Hematopoietic multipotent progenitor cell treated with erythropoietin and hydrocortisone succinate and interleukin-3 and kit ligand, for 8 days (in vitro differentiated cells): ENCODE measurements at places on chromosomes 4 and X.
A peak's percentile ranks its signal among the peaks of the same experiment; 100 is the strongest.

GRCh38 chr4:119206178-119206577 is 6.3 kb upstream of the USP53 start:
- no peak for DNase-seq

- no peak for DNase-seq
Observed at GRCh38 chrX:50779694-50780093, 34.3 kb downstream of the SHROOM4 start.

GRCh38 chr4:152629908-152630307 is 49.9 kb downstream of the TMEM154 start:
- DNase-seq, result no peak

- DNase-seq, result no peak
Observed at GRCh38 chr4:88706574-88706973, 8.9 kb upstream of the NAP1L5 start.

DNA sequence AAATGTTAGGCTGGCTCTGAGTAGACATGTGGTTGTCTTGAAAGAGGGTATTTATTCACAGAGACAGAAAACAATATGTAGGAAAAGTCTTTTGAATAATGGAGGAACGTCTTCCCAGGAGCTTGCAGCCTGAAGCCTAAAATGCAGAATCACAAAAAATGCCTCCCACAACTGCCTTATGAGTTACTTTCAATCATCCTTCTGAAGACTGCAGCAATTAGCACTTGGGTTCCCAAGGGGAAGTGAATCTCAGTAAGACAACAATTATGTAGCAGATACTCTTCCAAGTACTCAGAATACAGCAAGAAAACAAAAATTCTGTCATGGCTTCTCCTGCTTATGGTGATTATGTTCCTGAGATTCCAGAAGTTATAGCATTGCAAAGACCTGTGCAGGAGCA is 166.6 kb upstream of the TBL1X start:
- no peak for DNase-seq

- DNase-seq, result no peak
Observed at GRCh38 chrX:129585691-129586090, 45.6 kb downstream of the OCRL start.

GRCh38 chr4:566508-567295 is 9.4 kb downstream of the TMEM271 start:
- DNase-seq, result no peak

DNA sequence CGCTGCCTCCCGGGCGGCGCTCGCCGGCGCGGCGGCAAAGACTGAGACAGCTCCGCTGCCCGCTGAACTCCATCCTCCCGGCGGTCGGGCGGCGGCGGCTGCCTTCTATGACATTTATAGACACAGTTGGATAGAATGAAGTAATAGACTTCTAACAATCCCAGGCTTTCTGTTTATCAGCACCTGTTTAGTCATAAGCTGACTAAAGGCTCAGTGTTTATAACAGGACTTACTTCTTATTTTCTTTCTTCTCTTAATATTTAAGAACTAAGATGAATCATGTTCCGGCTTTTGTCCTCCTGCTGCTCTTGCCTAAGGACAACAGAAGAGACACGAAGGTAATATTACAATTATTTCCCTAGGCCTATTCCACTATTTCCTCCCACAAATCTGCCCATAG is 3.9 kb downstream of the ARL13A start:
- no peak for DNase-seq

- peak; percentile 43 for DNase-seq
Observed at GRCh38 chr4:139761461-139761860, 95.8 kb downstream of the MGST2 start.

DNA sequence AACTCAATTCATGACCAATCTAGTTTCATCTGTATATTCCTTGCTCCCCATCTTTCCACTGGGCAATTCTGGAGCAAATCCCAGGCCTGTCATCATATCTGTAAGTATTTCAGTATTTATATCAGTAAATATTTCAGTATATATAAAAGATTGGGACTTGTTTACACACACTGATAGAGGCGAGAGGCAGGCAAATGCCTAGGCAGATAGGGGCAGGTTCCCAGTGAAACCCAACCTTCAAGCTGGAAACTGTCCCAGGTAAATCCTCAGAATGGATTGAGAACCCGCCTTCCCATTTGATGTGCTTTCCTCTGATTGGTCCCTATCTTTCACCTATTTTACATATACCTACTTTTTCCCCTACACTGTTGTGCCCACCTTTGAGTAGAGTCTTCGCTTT is 23.8 kb upstream of the TBC1D1 start:
- DNase-seq, result no peak

DNA sequence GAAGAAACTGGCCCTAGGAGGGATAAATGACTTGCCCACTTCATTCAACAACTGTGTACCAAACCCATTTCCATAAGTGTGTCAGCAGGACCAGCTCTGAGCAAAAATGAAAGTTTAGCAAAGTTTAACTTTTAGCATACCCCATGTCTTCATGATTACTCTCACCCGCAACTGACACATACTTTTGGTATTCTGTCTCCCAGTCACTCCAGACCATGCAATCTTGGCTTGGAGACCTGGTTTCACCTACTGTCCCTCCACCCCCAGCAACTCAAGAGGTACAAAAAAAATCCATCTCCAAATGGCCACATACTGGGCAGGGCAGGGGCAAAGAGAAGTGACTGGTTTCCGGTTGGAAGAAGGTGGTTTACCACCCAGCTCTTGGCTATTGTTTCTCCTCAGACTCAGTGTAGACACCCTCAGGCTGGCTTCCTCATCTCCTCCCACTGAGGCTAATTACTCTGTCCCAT is 79.8 kb downstream of the RLIM start:
- no peak for DNase-seq

GRCh38 chrX:155966876-155967275 is 30.6 kb upstream of the IL9R start:
- DNase-seq, result peak; percentile 90

GRCh38 chr4:186752325-186752724 is 28.7 kb upstream of the FAT1 start:
- no peak for DNase-seq

DNA sequence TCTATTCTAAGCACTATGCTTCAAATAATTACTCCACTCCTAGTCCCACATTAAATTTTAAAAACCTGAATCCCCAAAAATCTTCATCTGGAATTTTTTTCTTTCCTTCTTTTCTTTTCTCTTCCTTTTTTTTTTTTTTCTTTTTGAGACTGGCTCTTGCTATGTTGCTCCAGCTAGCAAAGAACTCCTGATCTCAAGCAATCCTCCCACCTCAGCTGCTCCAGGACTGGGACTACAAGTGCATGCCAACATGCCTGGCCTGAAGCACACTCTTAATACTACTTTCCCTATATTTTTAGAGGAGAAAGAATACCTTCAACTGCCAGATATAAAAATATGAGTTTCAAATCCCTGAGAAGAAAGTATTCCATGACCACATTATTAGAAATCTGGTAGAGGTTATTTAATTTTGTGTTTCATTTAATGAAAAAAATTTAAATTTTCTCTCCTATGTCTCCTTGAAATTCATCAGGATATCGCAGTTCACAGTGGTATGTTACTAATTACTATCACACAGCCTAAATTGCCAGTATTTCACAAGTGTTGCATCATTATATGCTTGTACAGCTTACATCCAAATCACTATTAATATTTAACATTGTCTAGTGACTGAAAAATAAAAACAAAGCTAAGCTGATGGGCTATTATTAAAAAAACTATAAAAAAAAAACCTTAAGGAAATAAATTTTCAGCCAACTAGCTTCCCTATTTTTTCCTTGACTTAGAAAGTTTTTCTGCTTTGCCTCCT is 227.8 kb downstream of the NAF1 start:
- DNase-seq, result no peak

- peak; percentile 38 for DNase-seq
Observed at GRCh38 chr4:121950212-121950679, 1.6 kb downstream of the TRPC3 start.

- DNase-seq, result no peak
Observed at GRCh38 chr4:76024065-76024464, 768 bp upstream of the CXCL10 start.

DNA sequence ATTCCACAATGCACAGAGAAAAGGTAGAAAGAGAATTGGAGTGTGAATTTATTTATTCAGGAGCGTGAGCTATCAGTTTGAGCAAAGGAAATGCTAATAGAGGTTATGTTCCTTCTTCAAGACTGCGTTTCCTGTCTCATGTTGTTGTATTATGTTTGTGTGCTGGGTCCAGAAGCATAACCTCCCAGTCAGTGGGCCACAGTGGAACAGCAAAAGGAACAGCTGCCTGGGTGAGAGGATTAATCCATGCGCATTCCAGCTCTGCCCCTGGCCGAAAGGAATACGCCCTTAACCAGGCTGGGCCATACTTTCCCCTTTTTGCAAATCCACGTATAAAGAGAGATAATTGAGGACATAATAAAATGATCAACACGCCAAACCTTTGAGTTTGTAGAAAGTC is 32.4 kb upstream of the ARX start:
- no peak for DNase-seq

DNA sequence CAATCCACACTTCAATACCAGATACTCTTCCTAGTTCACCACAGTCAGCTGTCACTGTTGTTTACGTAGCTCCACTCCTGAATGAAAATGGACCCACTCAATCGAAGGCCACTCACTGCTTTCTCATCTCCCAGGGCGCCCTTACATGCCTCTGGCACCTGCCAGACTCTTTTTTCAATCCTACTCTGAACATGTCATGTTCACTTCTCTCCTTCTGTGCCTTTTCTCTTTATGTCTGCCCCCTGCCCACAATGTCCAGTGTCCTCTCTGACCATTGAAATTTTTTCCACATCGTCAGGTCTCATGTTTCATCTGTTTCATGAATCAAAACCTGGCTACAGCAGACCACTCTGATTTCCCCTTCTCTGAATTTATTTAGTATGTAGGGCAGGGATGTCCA is 1.3 kb upstream of the MGAT4D start:
- no peak for DNase-seq

DNA sequence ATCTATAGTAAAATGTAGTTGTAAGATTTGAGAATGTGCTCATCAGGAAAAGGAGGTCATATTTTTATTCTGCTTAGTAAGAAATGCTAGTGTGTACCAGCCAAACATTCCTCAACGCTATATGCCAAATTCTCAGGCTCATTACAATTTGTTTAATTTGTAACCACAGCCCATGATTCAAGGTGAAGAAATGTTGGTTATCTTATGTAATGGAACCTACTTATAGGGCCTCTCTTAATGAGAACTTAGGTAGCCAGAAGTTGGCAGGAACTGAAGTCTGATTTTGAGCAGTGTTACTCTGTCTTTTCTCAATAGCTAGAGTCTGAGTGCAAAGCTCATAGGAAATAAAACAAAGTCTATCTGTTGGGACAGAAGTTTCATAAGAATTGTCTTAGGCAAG is 595.0 kb downstream of the GLUD2 start:
- no peak for DNase-seq

DNA sequence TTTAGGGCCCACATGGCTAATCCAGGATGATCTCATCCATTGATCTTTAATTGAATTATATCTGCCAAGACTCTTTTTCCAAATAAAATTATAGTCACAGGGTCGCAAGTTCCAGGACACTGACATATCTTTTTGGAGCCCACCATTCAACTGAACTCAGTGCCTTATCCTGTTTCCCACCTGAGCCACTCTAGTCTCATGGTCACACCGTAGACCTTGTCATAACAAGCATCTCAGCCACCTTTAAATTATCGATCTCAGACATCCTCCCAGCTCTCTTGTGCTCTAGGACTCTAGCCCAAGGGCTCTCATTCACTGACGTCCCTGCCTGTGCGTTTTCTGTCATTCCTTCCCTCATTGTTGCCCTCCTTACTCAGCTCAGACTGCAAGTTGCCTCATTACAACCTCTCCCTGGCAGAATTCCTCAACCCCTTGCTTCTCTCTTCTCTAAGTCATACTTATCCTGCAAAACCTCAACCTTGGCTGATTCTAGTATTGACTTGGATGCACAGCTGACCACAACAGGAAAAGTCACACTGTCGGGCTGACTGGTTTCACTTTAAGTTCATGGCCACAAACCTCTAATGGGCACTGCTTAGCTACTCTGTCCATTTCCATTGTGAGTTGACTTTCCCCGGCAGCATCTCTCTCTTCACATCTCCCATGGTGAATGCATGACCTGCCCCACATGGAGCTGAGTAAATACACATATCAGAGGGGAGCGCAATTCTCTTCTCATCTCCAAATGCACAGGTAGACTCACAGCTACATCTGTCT is 91.0 kb upstream of the TRIM2 start:
- no peak for DNase-seq

DNA sequence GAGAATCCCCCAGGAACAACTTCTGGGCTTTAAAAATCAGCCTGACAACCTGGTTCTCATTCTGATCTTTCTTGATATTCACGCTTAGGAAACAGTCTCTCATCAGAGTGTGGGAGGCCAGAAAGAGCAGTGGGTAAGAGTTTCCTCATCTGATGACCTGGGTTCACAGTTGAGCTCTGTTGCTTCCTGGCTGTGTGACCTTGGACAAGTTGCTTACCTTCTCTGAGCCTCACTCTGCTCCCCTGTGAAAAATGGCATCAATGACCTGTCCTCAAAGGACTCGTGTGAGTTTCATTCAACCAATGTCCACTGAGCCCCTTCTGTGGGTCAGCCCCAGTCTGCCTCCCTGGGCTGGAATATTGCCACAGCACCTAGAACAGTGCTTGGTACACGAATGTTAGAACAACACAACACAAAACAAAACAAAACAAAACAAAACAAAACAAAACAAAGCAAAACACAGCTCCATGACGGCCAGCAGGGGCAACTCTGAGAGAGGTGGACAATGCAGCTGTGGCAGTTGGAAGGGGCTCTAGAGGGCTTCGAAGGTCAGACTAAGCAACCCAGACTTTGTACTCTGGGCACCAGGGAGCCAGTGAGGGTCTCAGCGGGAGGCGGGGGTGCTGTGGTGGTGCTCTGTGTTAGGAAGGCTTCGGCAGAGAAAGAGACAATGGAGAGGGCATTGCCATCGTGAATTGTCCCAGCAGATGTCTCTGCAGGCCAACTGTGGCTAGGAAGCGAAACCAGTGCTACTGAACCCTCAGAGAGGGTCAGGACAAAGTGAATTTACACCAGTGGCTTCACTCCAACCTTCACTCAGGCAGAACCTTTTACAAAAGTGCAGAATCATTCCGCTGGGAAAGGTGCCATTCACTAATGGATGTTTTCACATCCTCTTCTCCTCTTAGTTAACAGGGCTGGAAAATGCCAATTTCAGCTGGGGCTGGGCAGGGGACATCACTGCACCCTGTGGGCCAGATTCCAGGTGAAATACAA is 14.3 kb upstream of the C4orf50 start:
- peak; percentile 18 for DNase-seq

DNA sequence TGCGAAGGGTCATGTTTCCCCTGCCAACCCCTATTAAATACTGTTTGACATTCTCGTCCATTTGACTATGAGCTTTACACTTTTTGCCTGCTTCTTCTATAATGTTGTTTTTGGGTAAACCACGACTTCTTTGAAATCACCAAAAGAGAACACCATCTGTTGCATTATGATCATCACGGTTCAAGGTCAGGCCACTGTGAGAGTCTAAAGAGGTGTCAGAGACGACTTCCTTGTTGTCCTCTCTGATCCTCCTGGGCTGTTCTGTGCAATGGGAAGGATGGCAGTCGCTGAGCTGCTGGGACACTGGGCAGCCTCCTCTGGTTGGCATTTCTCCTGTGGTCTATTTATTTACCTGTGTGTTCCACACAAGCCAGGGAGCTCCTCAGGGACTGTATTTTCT is 137.5 kb downstream of the RASL11B start:
- DNase-seq, result no peak

- no peak for DNase-seq
Observed at GRCh38 chr4:73871511-73872310, 2.5 kb downstream of the CXCL1 start.
